Naive thymus-derived CD8-positive, alpha-beta T cell (primary cell): ENCODE measurements at places on chromosomes 13 and 19. TPM values are rescaled to one million over a fixed set of nuclear protein-coding genes. Genes with fewer than 3 reads are reported as not detected.

GRCh38 chr19:11485245-11485837 is 4.5 kb upstream of the ELAVL3 start:
- H3K27ac ChIP-seq, result no peak overlapping the region
- peaks cover 32% of the 10 kb centered on the region for H3K36me3 ChIP-seq
- no peak overlapping the region for H3K4me3 ChIP-seq
- DNase-seq, result no peak

Gene ZSCAN4
- not detected for total RNA-seq

DNA sequence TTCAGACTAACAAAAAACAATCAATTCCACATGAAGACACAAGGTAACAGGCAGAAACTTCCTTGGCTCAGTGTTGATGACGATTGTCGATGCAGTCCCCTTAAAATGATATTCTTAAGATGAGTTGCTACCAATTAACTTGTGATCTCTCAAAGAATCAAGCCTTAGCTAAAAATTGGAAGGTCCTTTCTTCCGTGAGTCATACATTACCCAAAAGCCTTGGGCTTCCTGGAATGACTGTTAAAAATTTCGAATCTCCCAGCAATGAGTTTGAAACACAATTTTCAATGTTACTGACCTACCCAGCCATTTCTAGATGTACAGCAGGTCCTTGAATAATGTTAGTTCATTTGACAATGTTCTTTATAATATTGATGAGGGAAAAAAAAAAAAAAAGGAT is 28.0 kb upstream of the RB1 start:
- no peak overlapping the region for H3K27ac ChIP-seq
- H3K36me3 ChIP-seq, result no peaks in the 10 kb centered on the region
- no peaks in the 10 kb centered on the region for H3K27me3 ChIP-seq
- H3K4me3 ChIP-seq, result no peak overlapping the region
- DNase-seq, result no peak

Gene THAP8
- 3.6 TPM for total RNA-seq

DNA sequence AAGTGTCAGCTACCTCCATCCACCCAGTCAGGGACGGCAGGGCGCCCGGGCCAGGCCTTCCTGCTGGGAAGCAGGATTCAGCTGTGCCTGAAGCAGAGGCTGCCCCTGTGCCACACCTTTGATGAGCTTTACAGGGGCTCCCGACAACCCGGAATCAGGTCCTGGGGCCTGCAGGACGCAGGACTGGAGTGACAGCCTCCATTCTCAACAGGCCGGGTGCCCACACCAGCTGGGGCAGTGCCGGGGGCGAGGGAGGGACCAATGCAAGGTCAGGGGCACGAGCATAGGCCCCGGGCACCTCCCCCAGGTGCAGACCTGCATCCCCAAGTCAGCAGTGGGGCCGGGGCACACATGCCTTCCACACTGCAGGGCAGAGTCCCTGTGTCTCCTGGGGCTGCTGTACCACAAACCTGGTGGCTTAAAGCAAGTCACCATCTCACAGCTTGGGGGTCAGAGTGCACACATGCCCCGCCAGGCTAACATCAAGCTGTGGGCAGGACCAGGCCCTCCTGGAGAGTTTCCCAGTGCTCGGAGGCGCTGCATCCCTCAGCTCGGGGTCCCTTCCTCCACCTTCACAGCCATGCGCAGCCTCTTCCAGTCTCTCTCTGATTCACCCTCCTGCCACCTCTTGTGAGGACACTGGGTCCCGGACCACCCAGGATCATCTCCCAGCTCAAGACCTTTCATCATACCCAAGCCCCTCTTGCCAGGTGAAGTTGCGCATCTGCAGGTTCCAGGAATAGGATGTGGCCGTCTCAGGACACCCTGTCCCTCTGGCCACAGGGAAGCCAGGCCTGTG is 13.4 kb downstream of the UBXN6 start:
- no peak overlapping the region for H3K4me3 ChIP-seq
- no peak overlapping the region for H3K27ac ChIP-seq
- H3K27me3 ChIP-seq, result no peaks in the 10 kb centered on the region
- H3K4me1 ChIP-seq, result peaks cover 8% of the 10 kb centered on the region
- H3K36me3 ChIP-seq, result peaks cover 18% of the 10 kb centered on the region
